ENCODE measurements at places on chromosomes 12 and 14.
A peak's percentile ranks its signal among the peaks of the same experiment; 100 is the strongest.

DNA sequence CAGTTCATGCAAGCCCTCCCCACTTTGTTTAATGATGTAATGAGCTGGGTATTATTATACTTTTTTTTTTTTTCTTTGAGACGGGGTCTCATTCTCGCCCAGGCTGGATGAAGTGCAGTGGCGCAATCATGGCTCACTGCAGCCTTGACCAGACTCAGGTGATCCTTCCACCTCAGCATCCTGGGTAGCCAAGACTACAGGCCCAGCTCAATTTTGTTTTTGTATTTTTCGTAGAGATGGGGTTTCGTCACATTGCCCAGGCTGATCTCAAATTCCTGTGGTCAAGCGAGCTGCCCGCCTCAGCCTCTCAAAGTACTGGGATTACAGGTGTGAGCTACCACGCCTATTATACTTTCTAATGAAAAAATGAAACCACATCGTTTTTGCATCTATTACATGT is 4.5 kb upstream of the DCAF11 start:
- H3K27me3 ChIP-seq, result no peaks in the 10 kb centered on the region
- no peak overlapping the region for H3K4me3 ChIP-seq
- DNase-seq, result no peak
- 0 out of 2 replicates have a peak, but pooled peaks cover under 1% of the 10 kb centered on the region for H3K36me3 ChIP-seq
- H3K4me1 ChIP-seq, result peaks cover 29% of the 10 kb centered on the region
- peak overlapping the region; percentile 11 for H3K27ac ChIP-seq

- no peaks in the 10 kb centered on the region for H3K4me1 ChIP-seq
- H3K27me3 ChIP-seq, result no peaks in the 10 kb centered on the region
- peaks cover 52% of the 10 kb centered on the region for H3K36me3 ChIP-seq
- DNase-seq, result no peak
Measured at GRCh38 chr14:105439179-105439578, 19.6 kb downstream of the MTA1 start.

DNA sequence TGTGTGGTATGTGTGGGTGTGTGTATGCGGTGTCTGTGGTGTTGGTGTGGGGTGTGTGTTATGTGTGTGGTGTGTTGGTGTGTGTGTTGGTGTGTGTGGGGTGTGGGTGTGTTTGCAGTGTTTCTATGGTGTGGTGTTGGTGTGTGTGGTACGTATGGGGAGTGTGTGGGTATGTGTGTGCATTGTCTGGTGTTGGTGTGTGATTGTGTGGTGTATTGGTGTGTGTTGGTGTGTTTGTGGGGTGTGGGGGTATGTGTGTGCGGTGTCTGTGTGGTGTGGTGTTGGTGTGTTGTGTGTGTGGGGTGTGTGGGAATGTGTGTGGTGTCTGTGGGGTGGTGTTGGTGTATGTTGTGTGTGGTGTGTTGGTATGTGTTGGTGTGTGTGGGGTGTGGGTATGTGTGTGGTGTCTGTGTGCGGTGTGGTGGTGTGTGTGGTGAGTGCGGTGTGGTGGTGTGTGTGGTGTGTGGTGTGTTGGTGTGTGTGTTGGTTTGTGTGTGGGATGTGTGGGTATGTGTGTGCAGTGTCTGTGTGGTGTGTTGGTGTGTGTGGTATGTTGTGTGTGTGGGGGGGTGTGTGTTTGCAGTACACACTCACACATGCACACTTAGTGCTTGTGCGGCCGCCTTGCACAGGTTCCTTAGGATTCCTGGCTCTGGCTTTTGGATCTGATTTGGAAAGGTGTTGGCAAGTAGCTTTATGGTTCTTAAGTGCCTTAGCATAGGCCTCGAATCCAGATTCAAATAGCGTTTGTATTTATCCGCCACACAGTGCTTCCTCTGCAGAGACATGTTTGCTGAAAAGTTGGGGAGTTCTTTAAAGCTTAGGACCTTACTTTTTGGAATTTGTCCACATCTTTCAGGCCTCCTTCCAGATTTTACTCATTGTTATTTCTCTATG is 16.4 kb downstream of the MLXIP start:
- no peak for DNase-seq
- no peak overlapping the region for H3K4me3 ChIP-seq
- no peaks in the 10 kb centered on the region for H3K27me3 ChIP-seq

DNA sequence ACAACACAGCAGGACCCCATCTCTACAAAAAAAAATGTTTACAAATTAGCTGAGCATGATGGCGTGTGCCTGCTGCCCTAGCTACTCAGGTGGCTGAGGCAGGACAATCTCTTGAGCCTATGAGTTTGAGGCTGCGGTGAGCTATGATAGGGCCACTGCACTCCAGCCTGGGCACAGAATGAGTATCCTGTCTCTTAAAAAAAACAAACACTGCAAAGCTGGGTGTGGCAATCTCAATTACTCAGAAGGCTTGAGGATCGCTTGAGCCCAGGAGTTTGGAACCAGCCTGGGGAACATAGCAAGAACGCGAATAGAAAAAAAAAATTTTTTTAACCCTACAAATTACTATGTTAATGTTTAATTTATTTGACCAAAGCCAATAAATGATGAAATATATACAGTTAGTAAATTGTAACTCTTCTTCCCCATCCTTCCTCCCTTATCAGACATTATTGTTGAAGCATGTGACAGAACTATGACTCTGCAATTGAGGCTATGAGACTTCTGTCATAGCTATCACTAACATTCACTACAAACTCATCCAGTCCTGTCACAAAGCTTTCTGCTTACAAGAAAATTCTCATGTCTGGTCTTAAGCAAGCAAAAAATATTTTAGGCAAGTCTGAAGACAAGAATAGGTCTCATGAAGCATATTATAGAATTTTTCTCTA is 9.8 kb downstream of the BTBD7 start:
- DNase-seq, result no peak
- H3K27me3 ChIP-seq, result no peaks in the 10 kb centered on the region
- H3K4me1 ChIP-seq, result peaks cover 11% of the 10 kb centered on the region
- H3K4me3 ChIP-seq, result no peak overlapping the region
- H3K36me3 ChIP-seq, result peaks cover 29% of the 10 kb centered on the region

GRCh38 chr12:82756303-82756702 is 69.6 kb downstream of the TMTC2 start:
- no peaks in the 10 kb centered on the region for H3K36me3 ChIP-seq
- H3K27me3 ChIP-seq, result no peaks in the 10 kb centered on the region
- no peak for DNase-seq
- no peak overlapping the region for H3K4me3 ChIP-seq
- no peak overlapping the region for H3K27ac ChIP-seq

- H3K4me3 ChIP-seq, result peak overlapping the region; percentile 19
- peaks cover 11% of the 10 kb centered on the region for H3K36me3 ChIP-seq
- H3K27ac ChIP-seq, result peak overlapping the region; percentile 100
- peak; percentile 85 for DNase-seq
Measured at GRCh38 chr12:124917841-124918621, 3.6 kb upstream of the UBC start.

GRCh38 chr14:67952786-67953185 is 133.2 kb downstream of the RAD51B start:
- no peaks in the 10 kb centered on the region for H3K4me1 ChIP-seq
- H3K27ac ChIP-seq, result no peak overlapping the region
- no peaks in the 10 kb centered on the region for H3K27me3 ChIP-seq

DNA sequence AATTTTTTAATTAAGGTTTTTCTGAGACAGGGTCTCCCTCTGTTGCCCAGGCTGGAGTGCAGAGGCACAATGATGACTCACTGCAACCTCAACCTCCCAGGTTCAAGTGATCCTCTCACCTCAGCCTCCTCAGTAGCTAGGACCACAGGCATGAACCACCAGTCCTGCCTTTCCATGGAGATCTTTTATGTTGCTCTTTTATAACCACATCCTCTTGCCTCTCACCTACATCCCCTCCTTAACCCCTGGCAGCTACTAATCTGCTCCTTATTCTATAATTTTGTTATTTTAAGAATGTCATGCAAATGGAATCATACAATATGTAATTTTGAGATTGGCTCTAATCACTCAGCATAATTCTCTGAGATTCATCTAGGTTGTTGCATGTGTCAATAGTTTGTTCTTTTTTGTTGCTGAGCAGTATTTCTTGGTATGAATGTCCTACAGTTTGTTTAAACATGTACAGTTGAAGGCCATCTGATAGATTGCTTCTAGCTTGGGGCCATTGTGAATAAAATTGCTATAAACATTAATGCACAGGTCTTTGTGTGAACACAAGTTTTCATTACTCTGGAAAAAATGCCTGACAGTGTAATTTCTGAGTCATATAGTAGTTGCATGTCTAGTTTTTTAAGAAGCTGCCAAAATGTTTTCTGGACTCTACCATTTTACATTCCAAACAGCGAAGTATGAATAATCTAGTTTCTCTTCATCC is 249.2 kb upstream of the AMIGO2 start:
- no peaks in the 10 kb centered on the region for H3K36me3 ChIP-seq
- DNase-seq, result no peak
- H3K27ac ChIP-seq, result peak overlapping the region; percentile 21

DNA sequence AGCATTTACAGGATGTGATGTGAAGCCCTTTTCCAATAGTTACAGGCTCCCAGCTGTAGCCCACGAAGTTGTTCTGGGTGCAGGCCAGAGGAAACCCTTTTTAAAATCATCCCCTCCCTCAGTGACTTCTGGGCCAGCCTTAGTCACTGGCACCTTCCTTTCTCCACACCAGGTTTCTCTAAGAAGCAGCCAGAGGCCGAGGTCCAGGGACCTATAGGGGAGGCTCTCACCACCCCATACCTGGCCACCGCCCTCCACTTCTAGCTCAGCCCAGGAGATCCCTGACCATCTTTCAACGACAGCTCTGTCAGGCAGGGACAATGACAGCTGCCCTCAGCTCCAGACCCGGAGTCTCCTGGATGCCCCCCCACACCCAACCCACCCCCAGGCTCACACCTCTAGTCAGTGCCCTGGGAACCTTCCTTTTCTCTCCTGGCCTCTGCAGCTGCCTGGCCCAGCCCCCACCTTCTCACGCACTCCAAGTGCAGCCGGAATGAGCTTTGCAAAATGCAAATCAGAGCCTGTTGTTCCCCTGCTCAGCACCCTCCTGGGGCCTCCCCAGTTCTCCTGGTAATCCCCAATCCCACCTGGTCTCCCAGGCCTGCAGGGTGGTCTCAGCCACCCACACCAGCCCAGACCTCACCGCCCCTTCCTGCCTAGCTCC is 46.7 kb downstream of the TESC start:
- no peaks in the 10 kb centered on the region for H3K27me3 ChIP-seq
- H3K27ac ChIP-seq, result no peak overlapping the region
- no peaks in the 10 kb centered on the region for H3K36me3 ChIP-seq
- H3K4me3 ChIP-seq, result no peak overlapping the region
- no peak for DNase-seq
- no peaks in the 10 kb centered on the region for H3K4me1 ChIP-seq

DNA sequence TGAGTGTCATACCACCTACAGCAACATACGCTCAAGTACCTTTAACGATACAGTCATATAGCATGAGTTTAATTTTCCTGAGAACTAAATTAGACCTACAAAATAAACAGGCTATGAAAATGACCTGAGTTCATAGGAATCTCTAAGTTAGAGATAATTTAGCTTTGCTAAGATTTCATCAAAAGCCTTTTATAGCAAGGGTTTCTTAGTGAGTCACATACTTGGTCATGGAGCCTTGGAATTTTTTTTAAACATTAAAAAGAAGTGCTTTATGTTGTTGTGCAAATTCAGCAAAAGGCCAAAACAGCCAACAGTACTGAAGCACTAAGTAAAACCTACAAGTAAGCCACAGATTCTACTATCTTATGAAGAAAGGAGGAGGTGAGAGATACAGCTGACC is 93.6 kb upstream of the FERMT2 start:
- no peak overlapping the region for H3K27ac ChIP-seq
- no peak overlapping the region for H3K4me3 ChIP-seq
- H3K4me1 ChIP-seq, result no peaks in the 10 kb centered on the region

GRCh38 chr12:59388176-59388575 is 207.7 kb upstream of the SLC16A7 start:
- peaks cover 5% of the 10 kb centered on the region for H3K4me1 ChIP-seq
- no peak overlapping the region for H3K27ac ChIP-seq
- H3K4me3 ChIP-seq, result no peak overlapping the region
- H3K36me3 ChIP-seq, result no peaks in the 10 kb centered on the region
- no peaks in the 10 kb centered on the region for H3K27me3 ChIP-seq
- no peak for DNase-seq

DNA sequence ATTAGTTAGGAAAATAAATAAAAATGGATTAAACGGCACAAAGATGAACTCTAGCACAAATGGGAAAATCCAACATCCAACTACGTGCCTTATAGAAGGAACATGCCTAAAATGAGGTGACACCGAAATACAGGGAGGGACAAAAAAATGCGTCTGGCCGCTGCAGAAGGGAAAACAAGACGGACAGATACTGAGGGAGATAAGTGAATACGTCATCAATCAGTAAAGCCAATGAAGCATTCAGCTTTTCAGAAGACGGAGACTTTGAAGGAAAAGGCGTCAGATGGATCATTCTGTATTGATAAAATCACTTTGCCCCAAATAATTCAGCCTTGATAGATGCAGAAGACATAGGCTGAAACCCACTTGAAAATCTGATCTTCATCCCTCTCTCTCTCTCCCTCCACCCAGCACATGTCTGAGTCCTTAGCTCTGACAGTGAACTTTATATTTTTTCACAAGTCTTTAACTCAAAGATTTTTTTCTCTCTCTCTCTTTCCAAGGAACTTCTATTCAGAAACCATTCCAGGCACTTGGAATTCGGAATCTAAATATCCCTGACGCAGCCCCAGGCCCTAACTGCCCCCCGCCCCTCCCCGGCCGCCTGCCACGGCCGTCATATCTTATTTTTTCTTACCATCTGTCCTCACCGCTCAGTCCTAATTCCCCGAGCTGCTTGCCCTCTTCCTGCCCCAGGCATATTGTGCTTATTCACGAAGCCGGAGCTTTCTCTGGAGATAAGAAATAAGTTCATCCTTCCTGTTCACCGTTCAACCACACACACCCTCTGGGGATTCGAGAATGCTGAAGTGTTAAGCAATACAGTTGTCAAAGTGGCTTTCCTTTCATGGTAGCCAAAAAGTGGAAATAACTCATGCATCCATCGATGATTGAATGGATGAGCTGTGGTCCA is 35.5 kb upstream of the RFLNA start:
- peaks cover 15% of the 10 kb centered on the region for H3K27me3 ChIP-seq
- no peak overlapping the region for H3K27ac ChIP-seq
- no peaks in the 10 kb centered on the region for H3K4me1 ChIP-seq

- no peak for DNase-seq
- H3K36me3 ChIP-seq, result no peaks in the 10 kb centered on the region
- H3K4me1 ChIP-seq, result no peaks in the 10 kb centered on the region
- H3K27ac ChIP-seq, result no peak overlapping the region
- no peak overlapping the region for H3K4me3 ChIP-seq
Measured at GRCh38 chr12:138898-139534, 72.4 kb downstream of the IQSEC3 start.

- no peak overlapping the region for H3K27ac ChIP-seq
- H3K27me3 ChIP-seq, result no peaks in the 10 kb centered on the region
- H3K4me3 ChIP-seq, result peak overlapping the region; percentile 7
- no peaks in the 10 kb centered on the region for H3K4me1 ChIP-seq
Measured at GRCh38 chr12:100163416-100164152, 20.9 kb upstream of the BLTP3B start.

DNA sequence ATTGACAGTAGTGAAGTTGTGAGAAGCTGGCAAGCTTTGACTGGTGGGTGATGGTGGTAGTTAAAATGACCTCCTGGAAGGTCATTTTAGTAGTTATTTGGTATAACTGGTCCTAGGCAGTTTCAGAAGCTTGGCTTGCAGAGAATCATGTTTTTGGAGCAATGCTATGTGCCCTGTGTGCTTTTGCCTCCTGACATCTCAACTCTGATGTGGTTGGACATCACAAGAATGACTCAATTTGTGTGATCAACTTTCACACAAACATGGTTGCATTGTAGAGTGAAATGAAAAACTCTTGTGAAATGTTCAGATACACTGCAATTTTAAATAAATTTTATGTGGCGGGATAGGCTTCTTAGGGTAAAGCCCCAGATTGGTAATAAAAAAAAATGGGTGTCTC is 8.3 kb upstream of the ABCD2 start:
- H3K27ac ChIP-seq, result no peak overlapping the region
- no peaks in the 10 kb centered on the region for H3K27me3 ChIP-seq
- H3K4me3 ChIP-seq, result no peak overlapping the region
- no peaks in the 10 kb centered on the region for H3K36me3 ChIP-seq

All from RWPE2 (cell line).